ENCODE measurements at places on chromosomes 11 and 22.

DNA sequence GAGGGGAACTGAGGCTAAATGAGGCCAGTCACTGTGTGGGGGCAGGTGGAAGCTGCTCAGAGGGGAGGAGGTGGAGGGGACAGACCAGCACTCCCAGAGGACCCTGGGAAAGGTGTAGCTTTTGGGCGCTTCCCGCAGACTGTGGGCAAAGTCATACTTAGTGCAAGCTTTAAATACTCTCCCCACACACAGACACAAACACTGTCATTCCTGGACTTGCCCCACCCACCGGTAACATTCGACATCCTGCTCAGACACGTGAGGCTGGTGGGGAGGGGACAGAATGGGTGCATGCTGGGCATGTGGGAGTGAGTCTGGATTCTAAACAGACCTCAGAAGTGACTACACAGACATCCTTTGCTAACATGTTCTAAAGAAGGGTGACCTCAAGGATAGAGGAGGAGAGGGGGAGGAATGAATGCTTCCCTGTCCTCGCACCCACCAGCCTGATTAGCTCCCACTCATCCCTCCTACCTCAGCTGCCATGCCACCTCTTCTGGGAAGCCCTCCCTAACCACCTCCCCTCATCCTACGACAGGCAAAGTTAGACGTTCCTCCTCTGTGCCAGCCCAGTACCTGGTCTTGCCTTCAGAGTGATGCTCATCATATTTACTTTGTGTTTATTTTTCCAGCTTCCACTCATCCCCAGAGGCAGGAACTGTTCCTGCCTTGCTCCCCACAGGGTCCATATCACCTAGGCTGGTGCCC lies 22.2 kb downstream of the TSKU start:
- DNase-seq: no peak

GRCh38 chr11:32008880-32009551 lies 81.9 kb upstream of the RCN1 start:
- no peak for DNase-seq

- no peak for DNase-seq
Observed at GRCh38 chr22:20967697-20968211, 699 bp downstream of the AIFM3 start.

DNA sequence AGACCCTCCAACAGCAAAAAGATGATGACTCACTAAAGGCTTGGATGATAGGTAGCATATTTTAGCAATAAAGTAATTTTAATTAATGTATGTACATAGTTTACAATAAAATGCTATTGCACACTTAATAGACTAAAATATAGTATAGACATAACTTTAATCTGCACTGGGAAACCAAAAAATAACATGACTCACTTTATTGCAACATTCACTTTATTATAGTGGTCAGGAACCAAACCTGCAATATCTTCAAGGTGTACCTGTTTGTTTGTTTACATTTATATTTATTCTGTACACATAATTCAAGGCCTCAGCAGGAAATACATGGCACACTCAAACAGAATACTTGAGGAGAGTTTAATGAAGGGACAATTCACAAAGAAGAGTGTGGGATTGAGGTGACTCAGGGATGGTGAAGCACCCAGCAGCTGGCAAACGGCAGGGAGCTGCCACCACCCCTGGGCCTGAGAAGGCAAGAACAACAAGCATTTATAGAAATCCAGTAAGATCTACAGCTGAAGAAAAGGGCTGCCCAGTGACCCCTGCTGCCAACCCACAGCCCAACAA lies 51.5 kb upstream of the POU2AF2 start:
- DNase-seq: no peak

GRCh38 chr22:39690881-39691605 lies 120.5 kb downstream of the CACNA1I start:
- no peak for DNase-seq

GRCh38 chr11:118219732-118220131 lies 5.1 kb downstream of the JAML start:
- DNase-seq: no peak

- no peak for DNase-seq
Observed at GRCh38 chr22:44786136-44786535, 33.8 kb downstream of the ARHGAP8 start.

- DNase-seq: no peak
Observed at GRCh38 chr11:502288-503178, 4.5 kb downstream of the RNH1 start.

GRCh38 chr11:9732453-9732852 lies 68.6 kb downstream of the SWAP70 start:
- no peak for DNase-seq

DNA sequence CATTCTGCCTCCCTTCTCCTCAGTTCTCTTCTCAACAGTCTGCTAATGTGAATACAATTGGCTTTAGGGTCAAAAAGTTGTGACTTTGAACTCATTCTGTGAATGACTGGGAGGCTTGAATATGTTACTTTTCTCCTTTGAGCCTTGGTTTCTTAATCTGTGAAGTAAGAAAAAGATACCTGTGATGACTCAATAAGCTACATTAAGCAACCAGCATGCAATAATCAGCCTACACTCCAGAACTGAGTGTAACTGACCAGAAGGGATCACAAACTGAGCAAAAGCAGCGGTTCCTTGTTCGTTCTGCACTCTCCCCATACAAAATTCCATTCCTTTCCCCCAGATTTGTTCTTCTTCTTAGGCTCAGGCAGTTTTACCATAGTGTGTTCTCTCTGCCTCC lies 23.4 kb downstream of the ZNF202 start:
- DNase-seq: no peak

DNA sequence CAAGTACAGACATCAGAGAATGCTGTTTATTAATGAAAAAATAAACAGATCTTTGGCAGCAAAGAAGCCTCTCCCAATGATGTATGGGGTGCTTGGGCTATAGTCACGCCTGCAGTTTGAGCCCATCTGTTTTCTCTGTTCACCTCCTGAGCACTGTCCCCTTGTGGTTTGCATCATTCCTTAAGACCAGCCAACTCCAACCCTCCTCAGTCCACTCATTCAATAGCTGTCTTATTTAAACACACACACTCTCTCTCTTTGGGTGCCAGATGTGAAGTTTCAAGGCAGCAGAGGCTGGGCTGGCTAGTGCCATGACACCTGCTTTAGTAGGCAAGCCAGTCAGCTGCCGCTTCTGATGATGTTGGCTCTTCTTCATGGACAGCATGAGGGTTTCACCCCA lies 58.1 kb downstream of the POLD3 start:
- DNase-seq: no peak

DNA sequence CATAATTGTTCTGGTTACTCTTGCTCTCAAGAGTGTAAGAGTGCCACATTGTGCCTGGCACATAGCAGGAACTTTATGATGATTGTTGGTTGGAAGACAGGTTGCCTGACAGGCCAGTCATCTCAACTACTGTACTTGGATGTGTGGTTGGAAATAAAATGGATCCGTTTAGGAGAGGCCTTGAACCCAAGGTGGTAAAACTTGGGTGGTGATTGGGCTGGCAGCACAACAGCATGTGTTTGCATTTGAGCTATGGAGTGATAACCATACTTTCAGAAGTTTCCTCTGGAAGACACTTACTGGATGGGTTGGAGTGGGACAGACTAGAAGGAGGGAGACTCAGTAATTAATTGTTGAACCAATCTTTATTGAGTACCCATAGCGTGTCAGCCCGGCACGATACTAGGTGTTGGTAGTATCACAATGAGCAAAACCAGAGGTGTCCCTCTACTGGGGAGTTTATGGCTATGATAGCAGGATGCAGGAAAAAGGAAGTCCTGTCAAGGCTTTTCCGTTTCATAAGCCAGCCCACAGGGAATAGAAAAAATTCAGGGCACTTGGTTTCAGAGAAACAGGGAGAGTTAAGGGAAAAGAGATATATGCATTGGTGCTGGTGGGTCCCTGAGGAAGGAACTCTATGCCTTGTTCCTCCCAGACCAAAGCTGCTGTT lies 3.1 kb upstream of the TMEM109 start:
- DNase-seq: no peak

DNA sequence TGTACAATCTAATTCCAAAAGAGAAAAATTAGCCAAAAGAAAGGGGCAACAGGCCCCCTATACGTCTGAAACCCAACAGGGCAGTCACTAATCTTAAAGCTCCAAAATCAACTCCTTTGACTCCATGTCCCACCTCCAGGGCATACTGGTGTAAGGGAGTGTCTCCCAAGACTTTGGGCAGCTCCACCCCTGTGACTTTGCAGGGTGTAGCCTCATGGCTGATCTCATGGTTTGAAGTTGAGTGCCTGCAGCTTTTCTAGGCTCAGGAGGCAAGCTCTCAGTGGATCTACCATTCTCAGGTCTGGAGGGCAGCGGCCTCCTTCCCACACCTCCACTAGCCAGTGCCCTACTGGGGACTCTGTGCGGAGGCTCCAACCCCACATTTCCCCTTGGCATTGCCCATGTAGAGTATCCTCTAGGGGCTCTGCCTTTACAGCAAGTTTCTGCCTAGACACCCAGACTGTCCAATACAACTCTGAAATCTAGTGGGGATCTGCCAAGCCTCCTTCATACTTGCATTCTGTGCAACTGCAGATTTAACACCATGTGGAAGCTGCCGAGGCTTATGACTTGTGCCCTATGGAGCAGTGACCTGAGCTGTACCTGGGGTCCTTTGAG lies 94.5 kb downstream of the TRIM29 start:
- DNase-seq: no peak

DNA sequence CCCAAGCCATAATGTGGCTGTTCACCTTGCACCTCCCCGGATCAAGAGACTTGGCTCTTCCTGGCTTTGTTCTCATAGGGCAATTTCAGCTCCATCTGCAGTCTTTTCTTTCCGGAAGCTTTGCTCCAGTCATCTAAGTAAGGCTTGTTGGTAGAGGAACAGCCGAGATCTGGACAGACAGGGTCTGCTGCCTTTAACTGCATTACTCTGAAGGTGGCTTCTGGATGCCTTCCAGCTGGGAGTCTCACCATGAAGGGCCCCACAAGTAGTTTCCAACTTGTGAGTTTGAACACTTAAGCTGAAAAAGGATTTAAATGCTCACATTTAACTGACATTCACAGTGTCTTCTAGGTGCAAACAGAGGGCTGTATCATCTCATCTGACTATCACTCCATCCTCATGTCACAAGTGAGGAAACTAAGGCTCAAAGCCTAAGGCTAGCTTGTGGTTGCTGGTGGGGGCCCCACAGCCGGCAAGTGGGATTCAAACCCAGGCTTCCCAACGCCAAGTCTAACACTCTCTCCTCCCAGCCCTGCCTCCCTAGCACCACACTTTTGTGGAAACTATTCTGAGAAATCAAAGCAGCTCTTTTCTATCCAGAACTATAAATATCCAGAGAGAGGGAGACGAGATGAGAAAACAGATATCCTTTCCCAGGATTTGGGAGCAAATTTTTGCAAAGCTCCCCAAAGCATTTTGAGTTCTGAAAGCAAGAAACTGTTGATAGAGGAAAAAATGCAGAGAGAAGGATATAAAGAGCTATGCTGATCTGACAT lies 58.4 kb downstream of the GALNT18 start:
- DNase-seq: no peak

DNA sequence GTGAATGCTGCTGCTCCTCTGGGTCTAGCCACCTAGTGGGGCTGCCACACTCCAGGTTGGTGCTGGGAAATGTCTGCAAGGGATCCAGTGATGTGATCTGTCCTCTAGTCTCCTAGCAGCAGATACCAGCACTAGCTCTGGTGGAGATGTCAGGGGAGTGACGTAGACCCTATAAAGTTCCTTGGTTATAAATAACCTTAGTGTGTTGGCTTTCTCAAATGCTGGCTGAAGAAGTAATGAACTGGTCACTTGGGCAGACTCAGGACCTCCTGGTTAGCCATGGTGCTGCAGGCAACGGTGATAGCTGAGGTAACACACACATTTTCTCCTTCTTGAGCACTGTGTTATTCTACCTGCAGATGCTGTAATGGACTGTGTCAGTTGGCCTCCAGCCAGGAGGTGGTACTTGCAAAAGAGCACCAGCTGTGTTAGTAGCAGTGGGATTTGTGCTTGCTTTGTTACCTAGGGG lies 35.5 kb downstream of the BBOX1 start:
- DNase-seq: no peak

DNA sequence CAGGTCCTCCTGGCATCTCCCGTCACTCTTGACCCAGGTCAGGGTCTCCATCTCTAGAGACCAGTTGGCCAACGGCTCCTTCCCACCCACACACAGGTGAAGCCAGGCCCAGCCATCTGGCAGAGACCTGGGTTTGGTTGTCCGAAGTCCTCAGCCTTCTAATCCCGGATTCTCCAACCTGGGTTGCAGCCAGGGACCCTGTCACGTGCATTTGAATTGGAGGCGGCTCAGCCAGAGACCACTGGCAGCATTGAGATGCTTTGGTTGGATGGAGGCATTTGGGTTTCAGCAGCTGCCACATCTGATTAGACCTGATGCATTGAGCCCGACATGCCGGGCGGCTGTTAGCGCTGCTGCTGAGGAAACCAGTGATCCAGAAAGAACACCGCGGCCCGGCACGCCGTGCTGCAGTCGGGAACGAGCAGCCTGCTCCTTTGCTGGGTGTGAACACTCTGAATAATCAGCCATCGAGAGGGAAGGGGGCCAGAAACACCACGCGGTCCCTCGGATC lies 163.2 kb downstream of the BRD1 start:
- no peak for DNase-seq

- DNase-seq: no peak
Observed at GRCh38 chr11:16009021-16009420, 347.3 kb downstream of the SOX6 start.

GRCh38 chr11:102046841-102047240 lies 396 bp upstream of the CFAP300 start:
- no peak for DNase-seq

GRCh38 chr11:69799582-69799981 lies 19.6 kb downstream of the FGF3 start:
- DNase-seq: no peak

DNA sequence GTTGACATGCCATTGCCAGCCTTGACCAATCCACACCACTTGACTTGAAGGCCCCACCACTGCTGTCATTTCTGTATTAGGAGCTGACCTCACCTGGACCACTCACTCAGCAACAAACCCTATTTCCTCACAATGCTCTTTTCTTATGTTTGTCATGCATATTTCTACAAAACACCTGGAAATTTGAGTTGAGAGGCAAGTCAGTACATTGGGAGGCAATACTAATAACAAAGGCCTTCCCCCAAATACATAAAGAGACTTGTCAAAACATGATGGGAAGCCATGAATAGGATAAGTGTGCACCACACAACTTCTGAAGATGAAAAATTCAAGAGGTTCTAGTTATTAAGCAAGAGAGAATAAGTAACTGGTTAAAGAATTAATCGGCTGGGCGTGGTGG lies 77.9 kb upstream of the POU2AF2 start:
- DNase-seq: no peak

GRCh38 chr11:35413598-35413997 lies 5.8 kb downstream of the SLC1A2 start:
- DNase-seq: no peak

- no peak for DNase-seq
Observed at GRCh38 chr11:87456499-87456898, 418.8 kb downstream of the TMEM135 start.

- DNase-seq: peak; percentile 55
Observed at GRCh38 chr11:62905927-62906531, 15.1 kb downstream of the CHRM1 start.

DNA sequence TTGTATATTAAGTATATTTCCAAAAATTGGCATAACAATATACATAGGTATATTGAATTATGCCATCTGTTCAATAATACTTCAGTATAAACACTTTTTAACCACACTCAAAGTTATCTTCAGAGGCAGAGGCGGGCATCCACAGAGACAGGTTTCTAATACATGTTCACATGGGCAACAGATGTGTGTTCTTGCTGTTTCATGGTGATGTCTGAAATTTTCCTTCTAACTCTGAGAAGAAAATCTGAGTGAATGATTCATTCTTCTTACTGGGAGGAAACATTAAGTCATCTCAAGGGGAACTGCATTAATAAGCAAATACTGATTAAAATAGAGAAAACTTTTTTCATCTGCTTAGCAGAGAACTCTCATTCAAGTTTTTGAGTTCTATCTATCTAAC lies 1074.5 kb downstream of the LRRC4C start:
- DNase-seq: no peak
